AG08396 (cell line): ENCODE measurements at places on chromosomes 4 and X.
A peak's percentile ranks its signal among the peaks of the same experiment; 100 is the strongest.

- peak; percentile 28 for DNase-seq
Measured at GRCh38 chr4:5746829-5747737, 36.1 kb downstream of the EVC start.

GRCh38 chr4:113540859-113541258, 220.7 kb downstream of the CAMK2D start:
- DNase-seq = no peak

DNA sequence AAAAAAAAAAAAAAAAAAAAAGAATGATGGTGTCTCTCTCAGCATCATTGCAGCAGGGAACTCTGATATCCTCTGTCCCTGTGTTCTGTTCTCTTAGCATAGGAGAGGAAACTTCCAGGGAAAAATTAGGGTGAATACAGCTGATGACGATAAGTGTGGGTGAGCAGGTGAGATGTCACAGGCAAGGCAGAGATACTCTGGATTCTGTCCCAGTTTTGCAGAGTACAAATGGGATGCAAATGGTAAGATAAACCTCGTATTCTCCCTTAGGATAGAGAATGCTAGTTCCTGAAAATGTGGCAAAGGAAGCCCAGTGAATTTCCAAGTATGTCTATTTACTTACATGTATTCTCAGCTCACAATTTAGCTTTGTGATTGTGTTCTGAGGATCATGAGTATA, 671.6 kb upstream of the BOD1L1 start:
- no peak for DNase-seq

GRCh38 chr4:156594624-156595023, 377.0 kb downstream of the PDGFC start:
- DNase-seq = no peak

GRCh38 chrX:119145241-119145653, 17.6 kb upstream of the KIAA1210 start:
- DNase-seq = peak; percentile 14

DNA sequence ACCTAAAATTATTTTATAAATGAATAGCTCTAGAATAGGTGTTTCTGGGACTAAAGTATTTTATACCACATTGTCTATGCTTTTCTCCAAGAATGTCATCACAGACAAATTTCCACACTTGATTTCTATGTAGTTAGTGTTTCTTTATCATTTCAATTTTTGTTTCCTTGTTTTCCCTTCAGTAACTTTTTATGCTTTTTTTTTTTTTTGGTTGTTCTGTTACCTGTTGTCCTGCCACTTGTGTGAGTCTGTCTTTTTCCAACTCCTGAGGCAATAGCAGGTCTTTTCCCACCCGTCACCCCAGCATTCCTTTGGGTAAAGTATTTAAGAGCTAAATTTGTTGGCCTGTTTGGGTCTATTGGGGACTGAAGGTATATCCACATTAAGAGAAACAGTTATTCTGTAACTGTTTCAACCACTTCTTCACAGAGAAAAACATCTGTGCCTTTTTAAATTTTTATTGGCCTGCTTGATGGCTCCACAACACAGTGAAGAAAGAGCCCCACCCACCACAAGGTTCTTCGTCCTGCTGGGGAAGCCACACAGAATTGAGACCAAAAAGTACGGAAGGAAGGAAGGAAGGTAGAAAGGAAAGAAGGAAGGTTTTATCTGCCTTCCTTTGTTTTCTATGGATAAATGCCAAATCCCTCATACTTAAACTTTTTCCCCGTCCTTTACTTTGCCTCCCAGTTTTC, 17.7 kb upstream of the GPC3 start:
- DNase-seq = no peak

DNA sequence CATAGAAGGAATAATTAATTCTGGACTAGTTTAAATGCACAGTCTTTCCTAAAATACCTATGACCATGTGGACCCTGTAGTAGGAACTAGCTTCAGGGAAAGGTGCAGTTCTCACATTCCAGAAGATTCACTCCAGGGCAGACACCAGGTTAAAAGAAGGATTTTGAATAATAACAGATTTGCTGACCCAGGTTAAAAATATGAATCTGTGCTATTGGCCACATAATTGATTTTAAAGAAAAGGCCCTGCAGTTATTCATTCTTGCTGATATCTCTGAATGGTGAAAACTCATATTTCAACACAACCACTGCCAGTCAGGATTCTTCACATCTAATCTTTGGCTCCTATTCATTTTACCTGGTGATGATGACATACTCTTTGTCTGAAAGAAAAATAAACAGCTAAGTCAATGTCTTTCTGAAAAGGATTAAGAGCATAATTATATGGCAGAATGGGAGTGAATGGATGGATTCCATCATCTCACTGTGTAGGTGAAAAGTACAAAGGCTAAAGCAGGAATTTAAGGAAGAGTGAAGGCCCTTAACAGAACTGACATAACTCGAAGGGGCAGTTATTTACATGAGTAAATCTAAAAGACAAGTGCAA, 432.8 kb downstream of the PDGFC start:
- DNase-seq = no peak

DNA sequence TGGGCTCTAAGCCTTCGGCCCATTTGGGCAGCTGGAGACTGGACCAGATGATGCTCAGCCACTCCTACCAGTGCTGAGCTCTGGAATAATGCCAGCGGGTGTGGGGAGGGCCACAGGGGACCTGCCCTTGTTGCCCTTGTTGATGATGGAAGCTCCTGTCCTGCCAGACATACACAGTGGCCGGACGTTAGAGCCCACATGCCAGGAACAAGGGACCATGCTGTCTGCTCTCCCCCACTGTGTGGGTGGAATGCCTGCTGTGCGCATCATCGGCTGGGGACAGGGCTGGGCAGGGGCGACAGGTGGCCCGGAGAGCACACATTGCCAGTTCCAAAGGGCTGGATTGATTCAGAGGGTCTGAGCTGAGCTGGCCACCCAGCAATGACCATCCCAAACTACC, 2.0 kb downstream of the ABLIM2 start:
- DNase-seq = no peak

DNA sequence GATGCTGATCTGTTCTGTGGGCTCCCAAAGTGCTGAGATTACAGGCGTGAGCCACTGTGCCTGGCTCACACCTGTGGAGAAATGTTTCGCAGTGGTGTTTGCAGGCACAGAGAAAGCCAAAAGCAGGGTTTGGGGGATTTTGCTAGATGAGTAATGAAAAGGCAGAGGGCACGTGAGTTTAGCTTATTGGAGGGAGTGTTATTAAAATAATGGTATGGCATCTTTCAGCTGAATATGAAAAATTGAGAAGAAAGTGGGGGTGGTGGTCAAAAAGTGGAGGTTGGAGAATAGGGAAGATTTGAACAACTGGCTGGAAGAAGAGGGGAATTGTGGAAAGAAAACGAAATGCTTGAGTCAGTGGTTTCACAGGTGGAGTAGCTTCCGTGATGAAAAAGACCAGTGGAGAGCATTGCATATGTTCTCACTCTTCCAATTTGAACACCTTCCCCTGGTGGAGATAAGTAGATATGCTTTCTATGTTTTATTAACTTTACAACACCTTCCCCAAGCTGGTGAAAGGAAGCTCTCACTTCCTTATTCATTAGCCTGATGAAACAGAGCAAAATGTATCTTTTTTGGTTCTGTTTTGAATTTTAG, 1.1 kb upstream of the CHST7 start:
- no peak for DNase-seq

- peak; percentile 56 for DNase-seq
Measured at GRCh38 chrX:8783097-8783713, 18.0 kb downstream of the FAM9A start.
